ENCODE measurements at places on chromosomes 16 and 17.

DNA sequence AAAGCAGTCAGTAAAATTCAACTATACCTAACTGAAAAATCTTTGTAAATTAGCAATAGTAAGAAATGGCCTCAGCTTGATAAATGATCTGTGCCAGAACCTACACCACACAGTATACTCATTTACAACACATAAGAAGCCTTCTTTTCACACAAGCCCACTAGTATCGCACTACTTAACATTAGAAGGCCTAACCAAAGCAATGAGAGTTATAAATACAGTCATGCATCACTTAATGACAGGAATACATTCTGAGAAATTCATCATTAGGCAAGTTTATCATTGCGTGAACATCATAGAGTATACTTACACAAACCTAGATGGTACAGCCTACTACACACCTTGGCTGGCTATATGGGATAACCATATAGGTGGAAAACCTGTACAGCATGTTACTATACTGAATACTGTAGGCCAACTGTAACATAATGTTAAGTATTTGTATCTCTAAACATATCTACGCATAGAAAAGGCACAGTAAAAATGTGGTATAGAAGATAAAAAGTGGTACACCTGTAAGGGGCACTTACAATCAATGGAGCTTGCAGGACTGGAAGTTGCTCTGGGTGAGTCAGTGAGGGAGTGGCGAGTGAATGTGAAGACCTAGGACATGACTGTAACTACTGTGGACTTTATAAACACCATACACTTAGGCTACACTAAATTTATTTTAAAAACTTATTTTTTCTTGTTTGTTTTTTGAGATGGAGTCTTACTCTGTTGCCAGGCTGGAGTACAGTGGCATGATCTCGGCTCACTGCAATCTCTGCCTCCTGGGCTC is 126.5 kb upstream of the CORO6 start:
- DNase-seq, result no peak

DNA sequence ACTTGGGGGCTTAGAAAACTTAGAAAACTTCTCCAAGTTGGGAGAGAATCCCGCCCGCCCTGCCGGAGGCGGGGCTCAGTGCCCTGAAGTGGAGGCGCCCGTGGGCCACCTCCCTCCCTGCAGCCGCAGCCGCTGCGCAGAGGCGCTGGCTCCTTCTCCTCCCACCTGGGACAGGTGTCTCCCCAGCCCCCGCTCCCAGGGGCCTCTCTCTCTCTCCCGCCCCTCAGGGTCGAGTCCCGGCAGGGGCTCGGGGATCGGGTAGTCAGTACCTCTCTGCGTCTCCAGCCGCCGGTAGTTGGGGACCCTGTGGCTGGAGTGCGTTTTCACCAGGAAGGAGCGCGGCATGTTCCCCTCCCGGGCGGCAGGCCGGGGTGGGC is 257 bp downstream of the SNAI3 start:
- no peak for DNase-seq

DNA sequence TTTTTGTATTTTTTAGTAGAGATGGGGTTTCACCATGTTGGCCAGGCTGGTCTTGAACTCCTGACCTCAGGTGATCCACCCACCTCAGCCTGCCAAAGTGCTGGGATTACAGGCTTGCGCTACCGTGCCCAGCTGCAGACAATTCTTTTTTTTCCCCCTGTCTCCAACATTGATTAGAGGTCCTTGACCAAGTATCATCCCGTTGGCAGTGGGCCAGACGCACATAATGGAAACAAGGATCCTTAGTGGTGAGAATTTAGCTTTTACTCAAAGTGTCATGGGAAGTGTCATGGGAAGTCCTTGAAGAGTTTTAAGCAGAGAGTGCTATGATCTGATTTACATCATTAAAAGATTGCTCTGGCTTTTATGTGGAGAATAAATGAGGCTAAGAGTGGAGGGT is 2.1 kb upstream of the FBXO47 start:
- no peak for DNase-seq

DNA sequence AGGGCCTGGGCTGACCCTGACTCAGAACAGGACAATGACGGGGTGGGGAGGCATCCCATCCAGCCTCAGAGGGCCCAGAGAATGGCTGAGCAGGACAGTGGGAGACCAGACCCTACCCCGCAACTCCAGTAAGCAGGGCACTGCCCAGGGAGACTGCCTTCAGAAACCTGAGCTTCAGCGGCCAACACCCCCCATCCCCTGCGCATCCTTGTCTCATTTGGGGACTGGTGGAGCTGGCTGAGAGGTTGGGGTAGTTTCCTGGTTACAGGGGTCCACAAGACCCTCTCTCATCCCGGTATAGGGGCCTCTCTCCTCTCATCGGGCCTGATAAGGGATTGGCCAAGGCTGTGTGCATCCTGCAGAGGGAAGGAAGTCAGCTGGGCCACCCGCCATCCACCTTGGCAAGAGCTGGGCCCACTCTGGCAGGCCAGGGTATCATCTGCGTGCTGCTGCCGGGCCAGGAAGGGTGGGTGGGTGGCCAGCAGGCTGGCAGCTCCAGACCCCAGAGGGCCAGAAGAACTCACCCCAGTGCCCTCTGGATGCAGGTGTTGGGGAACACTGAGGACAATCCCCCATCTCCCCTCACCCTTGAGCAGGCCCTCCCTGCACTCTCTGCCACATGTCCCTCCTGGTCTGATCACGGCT is 229.1 kb downstream of the KATNIP start:
- no peak for DNase-seq

- no peak for DNase-seq
Observed at GRCh38 chr17:38320482-38320881, 23.3 kb downstream of the GPR179 start.

DNA sequence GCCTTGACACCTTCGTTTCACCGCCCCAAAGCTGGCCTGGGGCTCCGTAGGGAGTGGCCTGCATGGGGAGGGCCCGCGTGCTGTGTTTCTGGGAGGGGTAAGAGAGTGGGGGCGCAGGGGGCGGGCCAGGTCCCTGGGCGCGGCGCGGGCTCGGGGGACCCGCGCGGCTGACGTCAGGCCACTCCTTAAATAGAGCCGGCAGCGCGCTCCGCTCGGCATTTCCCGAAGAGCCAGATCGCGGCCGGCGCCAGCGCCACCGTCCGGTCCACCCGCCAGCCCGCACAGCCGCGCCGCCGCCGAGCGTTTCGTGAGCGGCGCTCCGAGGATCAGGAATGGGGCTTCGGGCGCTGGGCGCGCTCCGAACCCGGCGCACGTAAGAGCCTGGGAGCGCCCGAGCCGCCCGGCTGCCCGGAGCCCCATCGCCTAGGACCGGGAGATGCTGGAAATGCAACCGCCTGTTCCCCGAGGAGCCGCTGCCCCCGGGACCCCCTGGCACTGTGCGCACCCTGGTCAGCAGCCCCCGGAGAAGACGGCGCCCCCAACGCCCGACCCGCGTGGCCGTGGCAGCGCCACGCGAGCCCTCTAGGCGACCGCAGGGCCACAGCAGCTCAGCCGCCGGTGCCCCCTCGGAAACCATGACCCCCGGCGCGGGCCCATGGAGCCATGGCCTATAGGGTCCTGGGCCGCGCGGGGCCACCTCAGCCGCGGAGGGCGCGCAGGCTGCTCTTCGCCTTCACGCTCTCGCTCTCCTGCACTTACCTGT is at the start of gene HS3ST2:
HS3ST2 (plus strand) TSS at position 215 of the 763 bp plus-strand sequence; CDS start at position 664, 449 bp downstream.
- DNase-seq, result no peak

DNA sequence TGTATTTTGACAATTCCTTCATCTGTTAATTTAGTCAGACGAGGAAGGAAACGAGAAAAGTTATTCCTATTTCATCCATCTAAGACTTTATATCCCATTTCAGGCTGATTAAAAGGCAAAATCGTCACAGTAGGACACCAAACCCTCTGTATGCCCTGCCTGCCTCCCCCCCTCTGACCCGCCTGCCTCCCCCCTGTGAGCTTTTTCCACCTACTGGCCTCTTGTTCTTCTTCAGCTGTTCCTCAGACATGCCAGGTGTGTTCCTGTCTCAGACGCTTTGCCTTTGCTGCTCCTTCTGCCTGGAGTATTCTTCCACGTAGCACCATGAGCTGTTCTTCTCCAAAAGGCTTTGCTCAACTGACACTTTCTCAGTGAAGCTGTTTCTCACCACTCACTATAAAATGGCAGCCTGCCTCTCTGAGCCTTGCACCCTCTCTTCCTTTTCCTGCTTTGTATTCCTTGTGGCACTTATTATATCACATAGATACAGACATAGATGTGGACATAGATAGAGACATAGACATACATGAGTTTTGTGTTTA is 723.4 kb downstream of the MAF start:
- DNase-seq, result no peak

DNA sequence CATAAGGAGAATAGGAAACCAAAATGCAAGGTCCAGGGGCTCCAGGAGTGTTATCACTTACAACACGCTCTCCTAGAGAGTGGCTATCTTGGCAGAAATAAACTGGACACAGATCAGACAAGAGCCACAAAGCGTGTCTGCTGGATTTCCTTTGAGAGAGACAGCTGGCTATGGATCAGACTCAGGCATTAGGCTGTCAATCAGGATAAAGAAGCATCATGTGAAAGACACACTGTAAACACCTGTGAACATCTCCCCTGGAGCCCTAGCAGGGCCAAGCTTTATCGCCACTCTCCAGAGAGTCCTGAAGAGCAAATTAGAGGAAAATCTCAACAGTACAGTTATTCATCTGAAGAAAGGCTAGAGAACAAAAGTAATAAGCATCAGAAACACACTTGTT is 26.0 kb downstream of the SYCE1L start:
- no peak for DNase-seq

Measured in iPS DF 19.7 (cell line).